Foreskin keratinocyte (primary cell): ENCODE measurements at places on chromosomes 6 and 20. TPM values are rescaled to one million over a fixed set of nuclear protein-coding genes. Genes with fewer than 3 reads are reported as not detected.

DNA sequence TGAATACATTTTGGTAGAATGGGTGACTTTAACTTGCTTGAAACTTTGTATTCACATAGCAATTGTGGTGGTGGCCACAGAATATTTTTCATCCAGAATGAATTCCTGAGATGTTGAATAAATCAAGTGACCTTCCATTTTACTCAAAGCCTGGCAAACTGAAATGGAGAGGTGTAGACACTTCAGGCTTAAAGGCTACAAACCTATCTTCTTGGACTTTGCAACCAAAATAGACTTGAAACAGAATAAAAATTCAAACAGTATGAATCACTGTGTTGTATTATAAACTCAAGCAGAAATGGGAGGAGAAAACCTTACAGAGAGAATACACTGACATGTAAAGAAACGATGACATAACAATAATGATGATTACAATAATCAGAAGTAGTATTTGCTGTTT is 371.6 kb downstream of the BCKDHB start:
- no peak for DNase-seq

DNA sequence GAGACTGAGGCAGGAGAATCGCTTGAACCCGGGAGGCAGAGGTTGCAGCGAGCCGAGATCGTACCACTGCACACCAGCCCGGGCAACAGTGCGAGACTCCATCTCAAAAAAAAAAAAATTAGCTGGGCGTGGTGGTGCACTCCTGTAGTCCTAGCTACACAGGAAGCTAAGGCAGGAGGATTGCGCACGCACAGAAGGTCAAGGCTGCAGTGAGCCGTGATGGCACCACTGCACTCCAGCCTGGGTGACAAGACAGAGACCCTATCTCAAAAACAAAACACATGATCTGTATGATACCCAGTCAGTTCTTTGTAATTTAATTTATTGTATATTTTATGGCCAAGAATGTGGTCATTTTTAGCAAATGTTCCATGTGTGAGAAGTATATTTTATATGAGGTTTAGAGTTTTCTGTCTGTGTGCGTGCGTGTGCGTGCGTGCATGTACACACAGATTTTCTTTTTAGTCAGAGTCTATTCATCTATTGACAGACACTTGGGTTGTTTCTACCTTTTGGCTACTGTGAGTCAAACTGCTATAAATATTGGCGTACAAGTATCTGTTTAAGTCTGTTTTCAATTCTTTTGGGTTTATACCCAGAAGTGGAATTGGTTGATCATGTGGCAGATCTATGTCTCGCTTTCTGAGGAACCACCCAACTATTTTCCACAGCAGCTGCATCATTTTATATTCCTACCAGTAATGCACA is 22.2 kb upstream of the MYL9 start:
- no peak for DNase-seq

DNA sequence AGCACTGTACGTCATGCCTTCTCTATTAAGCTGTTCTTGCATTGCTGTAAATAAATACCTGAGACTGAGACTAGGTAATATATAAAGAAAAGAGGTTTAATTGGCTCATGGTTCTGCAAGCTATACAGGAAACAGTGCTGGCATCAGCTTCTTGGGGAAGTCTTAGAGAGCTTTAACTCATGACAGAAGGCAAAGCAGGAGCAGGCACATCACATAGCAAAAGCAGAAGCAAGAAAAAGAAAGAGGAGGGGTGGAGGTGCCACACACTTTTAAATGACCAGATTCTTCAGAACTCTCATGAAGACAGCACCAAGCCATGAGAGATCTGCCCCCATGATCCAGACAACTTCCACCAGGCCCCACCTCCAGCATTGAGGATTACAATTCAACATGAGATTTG is 30.1 kb downstream of the CYB5R4 start:
- DNase-seq, result no peak

BFSP1 gene
- polyA plus RNA-seq, result 1.3 and 1.5 TPM in 2 replicates

NECAB3 gene
- polyA plus RNA-seq, result 5.1 and 5.9 TPM in 2 replicates

- DNase-seq, result no peak
These were observed 354.2 kb downstream of the GRIK2 start for GRCh38 chr6:101747716-101748115.

- no peak for DNase-seq
These were observed 325.6 kb downstream of the BTBD3 start for GRCh38 chr20:12243327-12243726.

DNA sequence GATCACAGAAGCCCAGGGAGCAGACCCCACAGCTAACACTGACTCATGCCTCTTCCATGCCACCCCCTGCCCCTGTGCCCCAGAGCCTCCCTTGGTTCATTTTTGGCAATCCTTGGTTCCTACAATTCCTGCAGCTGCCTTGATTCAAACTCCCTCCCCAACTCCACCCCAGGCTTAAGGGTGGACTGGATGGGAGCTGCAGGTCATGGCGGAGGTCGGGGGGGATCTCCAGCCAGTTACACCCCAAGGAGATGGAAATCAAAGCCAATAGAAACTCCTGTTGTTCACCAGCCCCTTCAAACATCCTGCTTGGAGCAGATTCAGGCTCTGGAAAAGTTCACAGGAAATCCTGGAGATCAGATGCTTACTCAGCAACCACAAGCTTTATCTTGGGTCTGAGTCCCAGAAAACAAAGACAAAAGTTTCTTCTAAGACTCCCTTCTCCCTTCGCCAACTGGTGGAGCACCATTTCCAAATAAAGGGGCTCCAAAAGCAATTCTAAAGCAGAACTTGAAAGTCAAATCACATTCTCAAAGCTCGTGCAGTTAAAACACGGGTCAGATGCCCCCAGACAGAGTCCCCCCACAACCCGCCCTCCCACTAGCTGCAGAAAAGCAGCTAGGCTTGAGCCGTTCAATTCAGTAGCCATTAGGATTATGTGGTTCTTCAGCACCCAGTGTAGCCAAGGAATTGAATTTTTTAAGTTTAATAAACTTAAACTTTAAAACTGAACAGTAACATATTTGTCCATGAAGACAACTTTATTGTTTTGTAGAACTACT is 149.5 kb downstream of the ANKRD60 start:
- no peak for DNase-seq

TREM1 gene
- not detected in 2 replicates for polyA plus RNA-seq

- DNase-seq, result no peak
These were observed 269.6 kb downstream of the KHDC1L start for GRCh38 chr6:72955666-72956065.

C6orf141 gene
- polyA plus RNA-seq, result 10.2 and 13.8 TPM in 2 replicates

ADAM33 gene
- not detected in 2 replicates for polyA plus RNA-seq

- DNase-seq, result no peak
These were observed 463.9 kb upstream of the JARID2 start for GRCh38 chr6:14781772-14782525.

GGTLC1 gene
- polyA plus RNA-seq, result not detected in 2 replicates

HDGFL1 gene
- polyA plus RNA-seq, result not detected in 2 replicates

DNA sequence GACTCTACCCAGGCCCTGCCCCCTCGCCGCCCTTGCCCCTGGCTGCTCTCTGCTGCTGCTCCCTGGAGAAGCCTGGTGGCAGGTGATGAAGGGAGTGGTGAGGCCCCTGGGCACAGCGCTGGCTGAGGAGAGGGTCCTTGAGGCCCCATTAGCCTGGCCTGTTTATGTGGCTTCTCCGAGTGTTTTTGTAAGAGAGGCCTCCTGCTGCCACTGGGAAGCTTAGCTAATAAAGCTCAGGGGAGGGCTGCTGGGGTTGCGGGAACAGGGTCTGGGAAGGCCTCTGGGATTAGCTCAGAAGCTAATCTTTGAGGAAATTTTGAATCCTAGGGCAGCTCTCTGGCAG is 15.5 kb downstream of the EBF4 start:
- no peak for DNase-seq

OR2J3 gene
- not detected in 2 replicates for polyA plus RNA-seq

DNA sequence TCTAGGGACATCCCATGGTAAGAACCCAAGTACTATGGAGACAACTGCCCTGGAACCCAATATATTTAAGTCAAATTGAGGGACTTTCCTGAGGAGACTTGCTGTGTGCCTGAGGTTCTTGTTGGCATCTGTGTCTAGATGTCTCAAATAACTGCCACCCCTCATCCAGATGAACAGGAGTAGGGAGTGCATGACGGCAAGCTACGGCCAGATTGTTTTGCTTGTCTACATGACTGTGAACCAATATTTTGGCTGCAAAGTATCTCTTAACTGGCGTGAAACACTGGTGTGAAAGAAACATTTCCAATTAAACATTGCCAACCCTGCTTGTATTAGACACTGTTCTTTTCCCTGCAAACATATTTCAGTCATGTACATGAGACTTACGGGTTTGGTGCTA is 52.4 kb upstream of the SIM1 start:
- DNase-seq, result no peak

- no peak for DNase-seq
These were observed 211.0 kb downstream of the LRFN2 start for GRCh38 chr6:40376113-40376650.

JARID2 gene
- 4.7 and 5.6 TPM in 2 replicates for polyA plus RNA-seq

- peak; percentile 55 for DNase-seq
These were observed 5.1 kb downstream of the SOX12 start for GRCh38 chr20:330233-331149.

DNA sequence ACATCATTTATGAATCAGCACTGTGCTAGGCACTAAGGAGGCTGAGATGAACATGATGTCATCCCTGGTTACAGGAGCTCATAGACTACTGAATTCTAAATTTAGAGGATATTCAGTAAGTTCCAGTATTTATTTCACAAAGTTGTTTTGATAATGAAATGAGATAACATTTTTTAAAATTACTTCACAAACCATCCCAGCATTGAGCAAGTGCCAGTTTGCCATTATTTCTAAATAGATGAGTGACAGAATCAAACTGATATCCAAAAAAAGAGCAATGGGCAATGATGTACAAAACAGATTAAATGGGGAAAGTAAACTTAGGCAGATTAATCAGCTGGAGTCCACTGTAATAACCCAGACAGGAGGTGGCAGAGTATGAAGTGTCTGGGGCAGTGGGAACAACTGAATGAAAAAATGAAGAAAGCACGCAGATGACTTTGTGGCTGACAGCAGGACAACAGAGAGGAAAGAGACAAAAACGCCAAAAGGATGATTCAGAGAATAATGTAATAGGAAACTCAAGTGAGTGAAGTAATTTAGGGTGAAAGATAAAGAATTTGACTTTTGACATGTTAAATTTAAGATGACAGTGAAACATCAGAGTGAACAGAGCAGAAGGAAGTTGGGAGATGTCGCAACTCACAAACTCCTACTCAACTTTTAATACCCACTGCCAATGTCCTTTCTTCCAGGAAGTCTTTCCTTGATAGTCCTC is 70.2 kb downstream of the RCAN2 start:
- DNase-seq, result no peak

DNA sequence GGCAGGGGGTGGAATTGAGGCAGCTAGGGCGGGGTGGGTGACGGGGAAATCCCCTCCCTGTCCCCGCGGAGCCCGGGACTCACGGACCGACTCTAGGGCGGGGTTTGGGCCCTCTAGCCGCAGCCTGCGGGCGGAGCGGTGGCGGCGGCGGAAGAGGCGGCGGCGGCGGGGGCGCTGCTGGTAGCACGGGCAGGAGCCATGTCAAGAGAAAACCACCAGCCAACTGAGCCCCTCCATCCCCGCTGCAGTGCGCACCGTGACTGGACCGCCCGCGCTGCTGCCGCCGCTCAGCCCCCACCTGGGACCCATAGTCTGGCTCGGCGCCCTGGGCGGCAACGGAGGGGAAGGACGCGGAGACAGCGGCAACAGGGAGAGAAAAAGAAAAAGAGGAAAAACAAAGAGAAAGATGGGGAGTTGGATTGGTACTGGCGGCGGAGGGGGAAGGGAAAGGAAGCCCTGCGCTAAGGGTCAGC is 1.2 kb upstream of the C6orf62 start:
- DNase-seq, result no peak

RIPPLY2 gene
- polyA plus RNA-seq, result 1.5 and 2.2 TPM in 2 replicates

DNA sequence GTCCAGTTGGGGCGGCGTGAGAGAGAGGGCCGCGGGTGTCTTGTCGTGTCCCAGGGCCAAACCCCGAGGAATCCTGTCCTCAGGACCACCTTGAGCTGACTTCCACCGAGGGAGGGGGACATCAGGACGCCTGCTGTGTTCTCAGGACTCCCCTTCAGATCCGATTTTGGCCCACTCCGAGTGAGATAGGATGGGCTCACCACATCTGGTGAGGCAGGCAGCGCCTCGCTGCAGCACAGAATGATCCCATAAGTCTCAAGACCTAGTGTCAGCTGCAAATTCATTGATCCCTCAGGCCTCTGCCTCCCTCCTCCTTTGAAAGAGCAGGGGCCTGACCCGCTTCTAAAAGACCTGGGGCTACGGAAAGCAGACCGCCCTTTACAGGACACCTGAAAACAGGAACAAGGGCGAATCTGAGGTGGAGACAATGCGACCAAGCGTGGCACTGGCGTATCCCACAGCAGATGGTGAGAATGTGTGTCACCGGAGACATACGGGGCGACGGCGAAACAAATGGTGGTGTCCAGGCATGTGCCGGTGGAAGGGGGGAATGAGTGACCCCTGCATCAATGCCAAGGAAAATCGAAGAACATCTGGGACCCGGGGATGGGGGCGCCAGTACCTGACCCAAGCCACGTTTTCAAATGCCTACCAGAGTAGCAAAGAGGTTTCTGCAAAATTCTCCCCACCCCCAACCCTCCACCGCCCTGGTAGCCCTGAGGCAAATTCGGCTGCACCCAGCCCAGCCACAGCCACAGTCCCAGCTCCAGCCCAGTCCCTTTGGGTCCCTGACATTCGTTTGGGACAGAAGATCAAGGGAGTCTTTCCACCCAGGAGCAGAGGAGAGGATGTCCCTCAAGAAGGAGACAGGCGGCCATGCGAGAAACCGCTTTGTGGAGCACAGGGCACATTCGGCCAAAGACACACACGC is 162.1 kb upstream of the ZNF337 start:
- no peak for DNase-seq

CALHM4 gene
- polyA plus RNA-seq, result 0.17 and 0.19 TPM in 2 replicates

PAK5 gene
- not detected in 2 replicates for polyA plus RNA-seq

GRCh38 chr6:105994118-105994590 is 92.0 kb upstream of the PRDM1 start:
- no peak for DNase-seq

DNA sequence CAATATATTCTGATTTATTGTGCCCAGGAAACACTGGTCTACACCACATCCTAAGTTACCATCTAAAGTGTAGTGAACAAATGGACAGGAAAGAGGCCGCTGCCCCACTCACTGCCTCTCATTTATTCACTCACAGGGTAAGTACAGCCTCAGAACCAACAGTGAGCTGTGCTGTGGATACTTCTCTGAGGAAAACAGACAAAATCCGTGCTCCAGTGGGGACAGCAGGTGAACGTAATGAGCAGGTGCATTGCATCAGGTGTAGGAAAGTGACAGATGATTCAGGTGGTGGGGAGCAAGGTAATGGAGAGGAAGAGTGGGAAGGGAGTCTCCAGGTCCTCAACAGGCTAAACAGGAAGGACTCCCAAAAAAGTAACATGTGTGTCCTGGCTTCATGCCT is 8.4 kb upstream of the ULBP2 start:
- no peak for DNase-seq

C6orf52 gene
- 1.4 and 2.7 TPM in 2 replicates for polyA plus RNA-seq

GRCh38 chr6:2429460-2429859 is 184.1 kb upstream of the GMDS start:
- DNase-seq, result no peak
